Kidney epithelial cell (primary cell): ENCODE measurements at places on chromosomes 5 and 9. TPM values are rescaled to one million over a fixed set of nuclear protein-coding genes. Genes with fewer than 3 reads are reported as not detected.

WHRN gene
- total RNA-seq = 8.1 and 9.2 TPM in 2 replicates

GADD45G gene
- total RNA-seq = 0.41 and 2.2 TPM in 2 replicates

C5orf58 gene
- total RNA-seq = not detected in 2 replicates

ADRA1B gene
- 2.2 and 2.9 TPM in 2 replicates for total RNA-seq

FAM78A gene
- 1.0 and 1.9 TPM in 2 replicates for total RNA-seq

SPATA31A3 gene
- not detected in 2 replicates for total RNA-seq

SLC1A1 gene
- total RNA-seq = 4.7 and 6.1 TPM in 2 replicates
